ENCODE measurements at places on chromosomes 12 and 14. TPM values are rescaled to one million over a fixed set of nuclear protein-coding genes. Genes with fewer than 3 reads are reported as not detected.

Gene SLC10A1
- total RNA-seq = not detected

Gene KRT77
- total RNA-seq = not detected

Gene GALNT8
- 1.7 TPM for total RNA-seq

Gene STRAP
- total RNA-seq = 128 TPM

Gene ACSM4
- not detected for total RNA-seq

Gene SPRING1
- total RNA-seq = 9.2 TPM

Gene SPTB
- 93.1 TPM for total RNA-seq

Gene SUDS3
- 21.2 TPM for total RNA-seq

Gene SMOC1
- 0.45 TPM for total RNA-seq

Gene HOXC9
- not detected for total RNA-seq

Gene PROX2
- not detected for total RNA-seq

Gene A2ML1
- total RNA-seq = not detected

Gene MMP19
- total RNA-seq = 2.1 TPM

Gene MIPOL1
- total RNA-seq = 6.5 TPM

Gene TCL1B
- not detected for total RNA-seq

Measured in left ventricle myocardium superior (tissue), 1 donor.